PC-9 (cell line): ENCODE measurements at places on chromosomes 12 and 14.

GRCh38 chr14:103332143-103332919 lies 1.7 kb upstream of the EIF5 start:
- DNase-seq, result peak; percentile 67

GRCh38 chr14:90397425-90398314 lies 841 bp downstream of the CALM1 start:
- no peak for DNase-seq

GRCh38 chr12:2341871-2342270 lies 289.1 kb downstream of the CACNA1C start:
- DNase-seq, result no peak

DNA sequence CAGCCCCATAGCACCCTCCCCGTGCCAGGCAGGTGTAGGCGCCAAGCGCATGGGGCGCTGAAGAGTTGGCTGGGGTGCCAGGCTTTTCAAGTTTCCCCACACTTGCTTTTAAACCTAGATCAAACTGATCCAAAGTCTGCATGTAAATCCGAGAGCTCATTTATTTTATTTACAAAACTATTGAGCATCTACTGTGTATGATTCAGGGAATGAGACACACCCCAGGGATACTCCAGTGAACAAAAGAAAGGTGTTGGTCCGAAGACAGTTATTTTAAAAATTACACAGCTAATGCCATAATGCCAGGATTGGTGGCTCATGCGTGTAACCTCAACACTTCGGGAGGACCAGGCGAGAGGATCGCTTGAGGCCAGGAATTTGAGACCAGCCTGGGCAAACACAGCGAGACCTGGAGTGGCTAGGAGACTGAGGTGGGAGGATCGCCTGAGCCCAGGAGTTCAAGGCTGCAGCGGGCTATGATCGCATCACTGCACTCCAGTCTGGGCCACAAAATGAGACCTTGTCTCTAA lies 780 bp upstream of the SLC41A2 start:
- DNase-seq, result peak; percentile 27

DNA sequence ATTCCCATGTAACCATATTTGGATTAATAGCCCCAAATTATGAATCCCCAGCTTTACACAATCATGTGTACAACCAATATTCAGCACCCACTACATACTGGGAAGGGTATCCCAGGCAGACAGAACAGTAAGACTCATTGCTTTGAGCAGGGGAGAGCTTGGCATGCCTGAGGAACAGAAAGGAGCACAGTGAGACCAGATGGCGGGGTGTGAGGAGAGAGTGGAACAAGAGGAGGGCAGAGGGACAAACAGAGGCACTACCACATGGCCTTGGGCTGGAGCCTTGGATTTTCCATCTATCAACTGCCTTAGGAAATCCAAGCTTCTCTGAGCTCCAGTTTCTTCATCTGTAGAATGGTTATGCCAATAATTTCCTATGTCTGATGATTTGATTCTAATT lies 3.8 kb downstream of the DGKA start:
- DNase-seq, result no peak
